Hematopoietic multipotent progenitor cell treated with erythropoietin and hydrocortisone succinate and interleukin-3 and kit ligand, for 6 days (in vitro differentiated cells): ENCODE measurements at places on chromosomes 4 and X.

DNA sequence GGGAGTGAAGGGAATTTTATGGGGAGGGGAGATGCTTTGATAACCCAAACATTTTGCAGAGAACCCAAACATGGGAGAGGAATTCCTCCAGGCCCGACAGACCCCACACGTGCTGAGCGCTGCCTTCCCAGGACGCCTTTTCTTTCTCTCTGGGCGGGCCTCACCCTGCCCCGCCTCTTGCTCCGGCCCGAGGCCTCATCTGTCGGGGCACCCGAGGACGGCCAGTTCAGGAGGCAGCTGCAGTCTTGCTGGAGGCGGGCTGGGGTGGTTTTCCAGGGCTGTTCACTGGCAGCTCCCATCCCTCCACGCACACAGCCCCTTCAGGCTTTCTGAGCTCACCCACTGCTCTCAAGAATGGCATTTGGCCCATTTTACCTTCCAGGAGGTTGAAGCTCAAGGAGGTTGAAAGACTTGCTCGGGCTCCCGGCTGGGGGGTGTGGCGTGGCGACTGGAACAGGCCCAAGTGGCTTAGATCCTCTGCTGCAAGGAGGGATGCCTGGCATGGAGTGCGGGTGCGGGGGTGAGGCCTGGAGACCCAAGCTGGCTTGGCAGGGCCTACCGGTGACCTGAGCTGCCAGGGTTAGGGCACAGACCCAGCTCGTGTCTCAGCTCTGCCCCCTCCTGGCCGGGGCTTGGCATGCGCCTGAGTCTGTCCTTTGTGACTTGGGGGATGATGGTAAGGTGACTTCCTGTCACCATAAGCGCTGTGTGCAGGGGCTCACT, 99.2 kb downstream of the PSAPL1 start:
- peak; percentile 77 for DNase-seq

GRCh38 chr4:136731025-136731424, 801.3 kb downstream of the PCDH18 start:
- DNase-seq: no peak

GRCh38 chr4:182620111-182620980, 296.8 kb downstream of the DCTD start:
- DNase-seq: no peak

GRCh38 chr4:67198727-67199126, 346.6 kb downstream of the CENPC start:
- peak; percentile 44 for DNase-seq

DNA sequence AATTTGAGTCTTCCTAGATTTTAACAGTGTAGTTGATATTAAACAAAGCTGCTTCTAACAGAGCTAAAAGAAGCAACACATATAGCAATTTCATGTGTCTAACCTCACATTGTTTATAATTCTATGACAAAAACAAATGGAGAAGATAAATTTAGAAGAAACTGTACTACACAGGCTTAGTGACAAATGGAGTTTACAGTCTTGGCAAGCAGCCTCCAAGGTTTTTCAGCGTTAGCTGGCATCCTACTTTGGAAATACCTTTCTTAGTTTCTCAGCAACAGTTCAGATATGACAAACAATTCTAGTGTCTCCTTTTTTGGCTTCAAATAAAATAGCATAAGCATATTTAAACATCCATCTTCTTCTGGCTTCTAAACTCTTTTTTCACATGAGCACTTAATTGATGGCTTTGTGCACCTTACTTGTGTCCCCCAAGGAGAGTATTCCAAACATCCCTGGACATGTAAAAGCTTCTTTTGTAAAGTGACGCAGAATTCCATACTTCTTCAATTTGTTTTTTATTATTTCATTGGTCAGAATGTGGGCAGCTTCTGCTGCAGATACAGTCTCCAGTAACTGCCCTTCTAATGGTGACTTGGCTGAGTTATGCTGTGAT, 249.8 kb downstream of the ANTXR2 start:
- no peak for DNase-seq

DNA sequence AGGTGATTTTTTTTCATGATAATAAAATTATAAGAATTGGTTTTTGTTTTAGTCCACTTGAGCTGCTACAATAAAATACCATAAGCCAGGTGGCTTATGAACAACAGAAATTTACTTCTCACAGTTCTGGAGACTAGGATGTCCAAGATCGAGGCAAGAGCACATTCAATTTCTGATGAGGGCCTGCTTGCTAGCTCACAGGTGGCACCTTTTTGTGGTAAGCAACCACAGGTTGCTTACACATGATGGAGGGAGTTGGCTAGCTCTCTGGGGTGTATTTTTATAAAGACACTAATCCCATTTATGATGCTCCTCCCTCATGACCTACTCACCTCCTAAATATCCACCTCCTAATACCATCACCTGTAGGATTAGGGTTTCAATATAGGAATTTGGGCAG, 1248.5 kb upstream of the TENM3 start:
- no peak for DNase-seq

DNA sequence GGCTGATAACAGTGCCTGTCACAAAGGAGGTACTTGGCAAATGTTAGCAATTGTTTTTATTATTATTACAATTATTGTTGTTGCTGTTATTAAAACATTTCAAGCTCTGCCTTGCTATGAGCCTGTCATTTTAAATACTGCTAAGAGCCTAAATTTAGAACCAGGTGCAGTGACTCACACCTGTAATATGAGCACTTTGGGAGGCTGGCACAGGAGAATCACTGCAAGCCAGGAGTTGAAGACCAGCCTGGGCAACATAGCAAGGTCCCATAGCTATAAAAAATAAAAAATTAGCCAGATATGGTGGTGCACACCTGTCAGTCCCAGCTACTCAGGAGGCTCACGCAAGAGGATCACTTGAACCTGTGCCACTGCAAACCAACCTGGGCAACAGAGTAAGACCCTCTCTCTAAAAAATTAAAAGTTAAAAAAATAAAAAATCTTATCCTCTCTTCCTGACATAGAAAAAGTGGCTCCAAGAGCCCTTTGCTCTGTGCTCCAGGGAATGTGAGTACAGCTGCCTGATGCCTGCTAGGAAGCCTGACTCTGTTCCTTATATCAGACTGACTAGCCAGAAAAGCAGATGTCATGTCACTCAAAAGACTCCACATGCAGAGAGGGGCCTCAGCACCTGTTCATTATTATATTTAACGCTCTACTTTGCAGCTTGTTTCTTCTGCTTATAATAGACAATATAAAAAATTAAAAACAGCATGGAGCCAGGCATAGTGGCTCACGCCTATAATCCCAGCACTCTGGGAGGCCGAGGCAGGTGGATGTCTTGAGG, 234.0 kb downstream of the OPHN1 start:
- no peak for DNase-seq

- no peak for DNase-seq
Measured at GRCh38 chr4:16032396-16032770, 51.4 kb downstream of the PROM1 start.

- no peak for DNase-seq
Measured at GRCh38 chrX:106208154-106208553, 40.0 kb downstream of the PWWP3B start.

- DNase-seq: no peak
Measured at GRCh38 chr4:109411964-109412363, 21.7 kb upstream of the SEC24B start.

DNA sequence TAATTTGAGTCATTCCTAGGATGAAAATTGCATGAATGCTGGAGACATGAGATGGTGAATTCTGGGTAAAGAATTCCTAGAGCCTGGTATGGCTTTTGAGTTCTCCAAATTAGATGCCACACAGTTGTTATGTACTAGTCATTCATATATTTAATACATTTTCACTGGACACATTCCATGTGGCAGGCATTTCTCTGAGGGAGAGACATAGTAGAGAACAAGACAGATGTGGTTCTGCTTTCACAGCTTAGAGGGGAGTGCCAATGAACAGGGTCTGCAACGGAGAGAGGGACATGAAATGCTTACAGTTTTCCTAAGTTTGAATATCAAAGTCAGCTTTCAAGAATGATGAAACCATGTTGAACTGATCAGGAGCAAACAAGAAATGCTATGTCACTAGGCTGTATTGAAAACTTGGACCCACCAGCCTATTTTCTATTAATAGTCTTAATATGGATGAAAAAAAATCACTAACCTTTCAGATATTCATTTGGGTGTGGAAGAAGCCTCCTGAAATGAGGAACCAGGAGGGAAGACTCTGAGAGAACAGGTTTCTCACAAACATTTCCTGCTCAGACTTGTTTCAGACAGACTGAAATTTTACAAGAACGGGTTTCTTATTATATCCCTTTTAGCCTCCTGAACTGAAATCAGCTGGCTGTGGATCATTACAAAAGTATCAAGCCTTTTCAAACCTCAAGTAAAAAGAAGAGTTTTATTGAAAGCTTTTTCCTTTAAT, 276.0 kb upstream of the TET2 start:
- no peak for DNase-seq

GRCh38 chr4:102345795-102346100, 466 bp upstream of the SLC39A8 start:
- DNase-seq: no peak

DNA sequence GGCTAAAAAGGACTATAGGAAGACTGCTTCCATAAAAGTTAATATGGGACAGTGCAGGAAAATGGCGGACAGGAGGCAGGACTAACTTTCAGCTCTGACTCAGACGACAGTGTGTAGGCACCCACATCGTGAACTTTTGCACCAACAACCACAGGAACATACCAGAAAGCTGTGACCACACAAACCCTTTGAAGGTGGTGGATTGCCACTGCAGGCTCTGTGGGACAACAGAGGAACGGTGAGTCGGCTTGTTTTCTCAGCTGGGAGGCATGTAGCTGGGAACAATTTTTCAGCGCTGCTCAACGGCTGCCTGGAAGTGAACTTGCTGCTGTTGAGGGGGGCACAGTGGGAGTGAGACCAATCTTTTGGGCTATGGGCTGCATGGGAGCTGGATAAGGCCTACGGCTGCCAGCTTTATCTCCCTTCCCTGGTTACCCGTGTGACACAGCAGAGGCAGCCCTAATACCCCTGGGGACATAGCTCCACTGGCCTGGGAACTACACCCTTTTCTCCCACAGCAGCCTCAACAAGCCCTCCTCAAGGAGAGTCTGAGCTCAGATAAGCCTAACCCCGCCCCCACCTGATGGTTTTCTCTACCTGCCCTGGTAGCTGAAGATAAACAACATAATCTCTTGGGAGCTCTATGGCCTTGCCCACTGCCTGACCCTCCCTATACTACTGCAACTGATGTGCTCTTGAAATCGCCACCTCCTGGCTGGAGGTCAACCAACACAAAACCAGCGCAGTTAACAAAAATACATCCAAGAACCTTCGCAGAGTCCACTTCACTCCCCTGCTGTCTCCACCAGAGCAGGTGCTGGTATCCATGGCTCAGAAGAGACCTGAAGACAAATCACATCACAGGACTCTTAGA, 1537.0 kb downstream of the C4orf33 start:
- no peak for DNase-seq

DNA sequence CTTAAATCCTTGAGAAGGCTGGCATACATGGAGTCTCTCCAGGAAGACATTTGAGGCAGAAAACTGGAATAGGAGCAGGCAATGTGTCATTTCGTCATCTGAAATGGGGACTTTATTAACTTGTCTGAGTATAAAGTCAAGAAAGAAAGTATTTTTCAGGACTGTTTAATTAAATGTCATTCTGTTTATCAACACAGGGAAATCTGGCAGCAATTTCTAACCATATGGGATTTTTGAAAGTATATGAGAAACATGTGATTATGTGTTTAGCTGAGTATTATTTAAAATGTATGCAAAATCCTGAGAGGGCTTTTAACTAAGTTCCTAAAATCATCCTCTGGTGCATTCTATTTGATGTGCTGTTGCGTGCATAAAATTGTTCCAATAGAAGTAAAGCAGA, 3.9 kb upstream of the FAM9A start:
- DNase-seq: no peak

DNA sequence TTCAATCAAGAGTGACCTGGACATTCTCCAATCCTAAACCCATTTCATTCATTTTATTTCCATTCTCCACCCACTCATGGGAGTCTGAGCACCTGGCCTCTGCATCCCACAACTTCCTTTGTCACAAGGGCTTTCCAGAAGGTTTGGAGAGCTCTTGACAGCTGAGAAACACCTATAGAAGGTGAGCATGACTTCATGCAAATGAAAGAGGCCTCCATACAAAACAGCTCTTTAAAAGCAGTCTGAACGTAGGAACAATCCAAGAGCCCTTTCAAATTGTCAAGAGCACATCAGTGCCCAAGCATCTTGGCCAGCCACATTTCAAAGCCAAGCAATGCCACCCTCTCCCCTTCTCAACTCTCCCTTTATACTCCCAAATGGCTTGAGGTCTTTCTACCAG, 74.9 kb upstream of the RAP2C start:
- no peak for DNase-seq

- DNase-seq: no peak
Measured at GRCh38 chr4:77819404-77819842, 255 bp upstream of the CNOT6L start.

DNA sequence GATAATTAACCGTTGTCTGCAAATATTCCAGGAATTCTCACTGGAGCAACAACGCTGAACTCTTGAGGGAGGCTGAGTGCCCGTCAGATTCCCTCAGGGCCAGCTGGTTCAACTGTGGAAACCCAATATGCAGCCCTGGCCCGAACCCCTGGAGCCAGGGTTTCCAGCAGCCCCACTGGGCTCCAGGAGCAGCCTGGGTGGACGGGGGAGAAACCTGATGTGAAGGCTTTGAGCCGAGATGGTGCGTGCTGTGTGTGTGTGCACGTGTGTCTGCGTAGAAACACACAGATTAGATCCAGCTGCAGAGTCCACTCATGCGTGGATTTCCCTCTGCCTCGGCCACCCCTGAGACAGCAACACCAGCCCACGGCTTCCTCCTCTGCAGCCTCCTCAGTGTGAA, 19.4 kb upstream of the SLC25A6 start:
- no peak for DNase-seq

GRCh38 chrX:9349572-9350494, 115.0 kb upstream of the TBL1X start:
- DNase-seq: no peak

- DNase-seq: no peak
Measured at GRCh38 chr4:10706236-10706635, 21.7 kb upstream of the CLNK start.

DNA sequence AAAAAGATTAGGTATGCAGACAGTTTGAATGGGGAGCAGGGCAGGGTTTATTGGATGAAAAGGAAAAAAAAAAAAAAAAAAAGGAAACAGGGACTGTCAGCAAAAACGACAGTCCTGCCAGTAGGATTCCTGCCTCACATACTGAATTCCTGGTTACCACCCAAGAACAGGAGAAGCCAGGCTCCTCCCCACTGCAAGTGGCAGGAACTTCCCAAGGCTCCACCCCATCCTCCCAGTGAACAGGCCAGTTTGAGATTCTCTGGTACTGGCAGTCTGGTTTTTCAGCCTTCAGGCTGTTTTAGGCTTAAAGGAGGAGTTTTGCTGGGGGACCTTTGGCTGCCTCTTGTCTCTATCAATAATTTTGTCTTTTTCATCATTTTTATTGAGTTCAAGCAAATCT, 360.0 kb upstream of the CXorf51A start:
- no peak for DNase-seq

DNA sequence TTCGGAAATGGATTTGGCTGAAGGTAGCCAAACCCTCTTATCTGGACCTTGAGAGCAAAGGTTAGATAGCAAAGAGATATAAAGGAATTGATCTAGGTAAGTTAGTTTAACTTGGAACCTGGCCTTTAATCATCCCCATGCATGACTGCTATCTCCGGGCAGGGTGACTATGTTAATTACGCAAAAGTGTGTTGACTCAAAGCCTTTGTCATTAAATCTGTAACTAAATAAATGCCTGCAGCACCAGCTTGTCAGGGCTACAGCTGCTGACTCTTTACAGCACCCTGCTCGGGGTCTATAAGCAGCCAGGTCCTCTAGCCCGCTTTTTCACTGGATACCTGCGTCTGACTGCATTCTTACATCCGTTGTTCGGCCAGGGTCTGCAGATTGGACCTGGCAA, 201.7 kb downstream of the TBCK start:
- no peak for DNase-seq
